ENCODE measurements at places on chromosomes 11 and 22. TPM values are rescaled to one million over a fixed set of nuclear protein-coding genes. Genes with fewer than 3 reads are reported as not detected.

DNA sequence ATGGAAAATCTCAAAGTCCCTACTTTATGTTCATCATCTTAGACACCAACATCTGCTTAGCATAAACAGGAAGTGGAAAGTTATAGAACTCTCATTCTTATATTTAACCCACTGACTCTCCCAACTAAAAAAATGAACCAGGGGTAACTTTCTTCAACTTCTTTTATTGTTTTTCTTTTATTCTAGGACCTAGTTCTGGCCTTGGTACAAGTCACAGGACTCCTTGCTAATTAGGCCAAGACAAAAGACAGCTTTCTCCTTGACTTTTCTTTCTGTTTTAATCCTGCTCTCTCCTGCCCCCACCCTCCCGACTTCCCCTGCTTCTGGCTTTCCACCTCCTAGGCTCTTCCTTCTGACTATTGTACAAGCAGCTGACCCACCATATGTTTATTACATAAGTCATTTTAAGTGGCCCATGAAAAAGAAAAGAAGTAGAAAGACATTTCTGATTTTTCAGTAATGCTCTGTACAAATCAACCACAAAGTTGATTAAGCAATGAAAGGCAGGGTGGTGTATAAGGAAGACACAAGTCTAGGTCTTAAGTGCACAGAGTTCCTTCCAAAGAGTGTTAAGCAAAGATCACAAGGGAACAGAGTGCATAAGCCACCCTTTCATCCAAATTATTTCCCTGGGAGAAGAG is 18.3 kb downstream of the JAML start:
- no peak overlapping the region for H3K27ac ChIP-seq
- no peak overlapping the region for H3K4me3 ChIP-seq
- H3K36me3 ChIP-seq, result no peaks in the 10 kb centered on the region
- peaks cover 2% of the 10 kb centered on the region for H3K27me3 ChIP-seq
- peaks cover 5% of the 10 kb centered on the region for H3K4me1 ChIP-seq

DNA sequence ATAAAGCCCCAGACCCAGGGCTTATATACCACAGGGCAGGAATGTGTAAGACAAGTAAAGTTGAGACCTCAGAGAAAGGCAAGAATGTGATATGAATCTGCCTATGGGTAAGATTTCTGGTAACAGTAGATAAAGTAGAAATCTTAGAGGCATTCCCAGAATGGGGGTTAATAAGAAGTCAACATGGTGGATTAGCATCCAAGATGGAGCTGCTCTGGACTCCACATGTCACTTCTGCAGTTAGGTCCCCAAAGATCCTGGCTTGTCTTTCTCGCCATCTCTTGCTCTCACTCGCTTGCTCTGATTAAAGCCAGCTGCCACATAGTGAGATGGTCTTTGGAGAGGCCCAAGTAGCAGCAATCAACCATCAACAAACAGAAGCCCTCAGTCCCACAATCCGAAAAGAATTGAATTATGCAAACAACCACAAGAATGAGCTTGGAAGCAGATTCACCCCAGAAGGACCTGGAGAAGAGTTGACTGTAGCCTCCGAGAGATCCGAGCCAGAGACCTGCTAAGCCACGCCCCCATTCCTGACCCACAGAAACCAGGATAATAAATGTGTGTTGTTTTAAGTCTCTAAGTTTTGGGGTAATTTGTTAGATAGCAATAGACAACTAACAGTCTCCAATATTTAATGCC is 5.4 kb upstream of the C11orf86 start:
- no peaks in the 10 kb centered on the region for H3K4me1 ChIP-seq
- H3K27ac ChIP-seq, result no peak overlapping the region
- no peaks in the 10 kb centered on the region for H3K27me3 ChIP-seq
- no peak overlapping the region for H3K4me3 ChIP-seq
- DNase-seq, result no peak
- no peaks in the 10 kb centered on the region for H3K36me3 ChIP-seq

MMP12 gene
- 16.9 TPM for total RNA-seq

GRCh38 chr22:10780281-10780680 is 4747.7 kb upstream of the OR11H1 start:
- H3K4me1 ChIP-seq, result no peaks in the 10 kb centered on the region
- DNase-seq, result no peak
- H3K4me3 ChIP-seq, result no peak overlapping the region
- H3K27ac ChIP-seq, result no peak overlapping the region
- H3K27me3 ChIP-seq, result no peaks in the 10 kb centered on the region

RTN4R gene
- total RNA-seq, result 7.8 TPM

DNA sequence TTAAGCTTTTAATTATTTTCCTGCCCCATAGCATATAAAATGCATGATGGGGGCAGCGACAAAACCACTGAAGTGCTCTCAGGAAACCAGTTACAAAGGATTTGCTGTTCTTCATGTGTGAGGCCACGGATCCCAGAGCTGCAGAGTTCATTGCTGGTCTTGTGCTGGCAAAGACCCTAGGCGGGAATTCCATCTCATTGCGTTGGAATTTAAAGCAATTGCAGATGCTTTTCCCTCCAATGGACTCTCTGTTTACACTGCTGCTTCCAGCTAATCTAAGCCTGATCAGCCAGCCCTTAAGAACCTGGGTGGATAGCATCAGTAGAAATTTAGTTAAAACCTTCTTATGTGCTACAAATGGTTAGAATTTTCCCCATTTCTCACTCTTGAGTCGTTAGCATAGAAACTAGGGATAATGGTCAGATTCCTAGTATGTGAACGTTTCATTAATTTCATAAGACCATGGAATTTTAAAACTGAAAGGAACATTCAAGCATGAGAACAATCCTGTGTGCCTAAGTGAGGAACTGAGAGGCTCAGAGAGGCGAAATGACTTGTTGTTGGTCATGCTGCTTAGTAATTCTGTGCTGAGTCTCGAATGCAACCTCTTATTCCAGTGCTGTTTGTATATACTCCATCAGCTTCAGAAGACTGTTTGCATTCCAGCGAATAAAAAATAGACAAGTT is 36.1 kb upstream of the ADSL start:
- H3K36me3 ChIP-seq, result peaks cover 37% of the 10 kb centered on the region
- H3K27me3 ChIP-seq, result no peaks in the 10 kb centered on the region
- no peak overlapping the region for H3K27ac ChIP-seq
- peak; percentile 59 for DNase-seq
- no peak overlapping the region for H3K4me3 ChIP-seq
- no peaks in the 10 kb centered on the region for H3K4me1 ChIP-seq

DNA sequence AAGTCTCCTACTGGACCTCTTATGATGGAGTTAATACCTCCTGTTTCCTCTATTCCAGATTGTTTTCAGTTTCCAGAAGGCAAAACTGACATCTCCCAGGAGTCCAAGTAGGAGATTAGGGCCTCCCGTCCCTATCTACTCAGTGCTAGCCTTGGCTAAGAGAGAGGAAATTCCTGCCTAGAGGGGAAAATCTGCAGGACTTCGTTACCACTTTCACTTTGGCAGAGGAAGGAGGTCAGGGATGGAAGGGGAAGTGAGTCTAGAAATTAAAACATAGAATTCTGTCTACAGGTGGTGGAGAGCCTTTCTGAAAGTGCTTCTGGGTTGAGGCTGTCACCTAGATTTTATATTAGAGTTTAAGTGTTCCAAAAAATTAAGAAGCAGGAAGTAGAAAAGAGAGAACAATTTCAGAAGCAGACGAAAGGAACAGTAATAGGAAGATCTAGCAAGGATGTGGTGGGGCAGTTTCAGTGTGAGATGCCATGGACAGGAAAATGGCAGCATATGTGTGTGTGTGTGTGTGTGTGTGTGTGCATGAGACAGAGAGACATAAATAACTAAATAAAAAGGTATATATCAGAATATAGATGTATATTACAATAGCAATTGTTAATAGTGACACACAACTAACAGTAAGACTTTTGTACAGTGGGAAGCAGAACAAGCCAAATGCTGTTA is 2.4 kb upstream of the TRIM68 start:
- DNase-seq, result peak; percentile 3
- H3K27me3 ChIP-seq, result no peaks in the 10 kb centered on the region
- peak overlapping the region; percentile 41 for H3K27ac ChIP-seq
- H3K36me3 ChIP-seq, result no peaks in the 10 kb centered on the region
- peaks cover 13% of the 10 kb centered on the region for H3K4me1 ChIP-seq

GRCh38 chr22:24039046-24039445 is 27.9 kb downstream of the CABIN1 start:
- no peak overlapping the region for H3K4me3 ChIP-seq
- no peaks in the 10 kb centered on the region for H3K4me1 ChIP-seq
- H3K27ac ChIP-seq, result no peak overlapping the region
- DNase-seq, result no peak

- H3K4me3 ChIP-seq, result no peak overlapping the region
- no peaks in the 10 kb centered on the region for H3K27me3 ChIP-seq
- no peak for DNase-seq
- peaks cover 6% of the 10 kb centered on the region for H3K4me1 ChIP-seq
Measured at GRCh38 chr11:122717264-122717867, 61.8 kb downstream of the UBASH3B start.

- no peak overlapping the region for H3K4me3 ChIP-seq
- no peak for DNase-seq
- no peaks in the 10 kb centered on the region for H3K36me3 ChIP-seq
- no peak overlapping the region for H3K27ac ChIP-seq
- H3K4me1 ChIP-seq, result no peaks in the 10 kb centered on the region
- H3K27me3 ChIP-seq, result no peaks in the 10 kb centered on the region
Measured at GRCh38 chr22:45064313-45065278, 54.8 kb upstream of the PHF21B start.

DNA sequence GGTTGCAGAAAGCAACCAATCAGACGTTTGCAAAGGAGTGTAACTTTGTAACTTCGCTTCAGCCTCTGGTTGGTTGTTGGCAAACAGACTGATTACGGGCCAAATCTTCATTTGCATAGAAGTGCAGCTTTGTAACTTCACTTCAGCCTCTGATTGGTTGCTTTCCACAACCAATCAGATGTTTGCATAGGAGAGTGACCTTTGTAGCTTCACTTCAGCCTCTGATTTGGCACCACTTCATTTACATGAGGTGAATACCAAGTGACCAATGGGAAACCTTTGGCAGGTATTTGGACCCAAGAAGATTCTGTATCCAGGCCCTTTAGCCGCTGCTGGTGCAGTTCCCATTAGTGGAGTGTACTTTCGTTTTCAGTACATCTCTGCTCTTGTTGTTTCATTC is 16.0 kb downstream of the USP47 start:
- peak; percentile 36 for DNase-seq
- peaks cover 16% of the 10 kb centered on the region for H3K4me1 ChIP-seq
- H3K27ac ChIP-seq, result no peak overlapping the region
- H3K4me3 ChIP-seq, result no peak overlapping the region

GRCh38 chr11:131851964-131852755 is 481.7 kb downstream of the NTM start:
- no peak for DNase-seq
- H3K27ac ChIP-seq, result no peak overlapping the region
- no peaks in the 10 kb centered on the region for H3K36me3 ChIP-seq
- H3K27me3 ChIP-seq, result peaks cover 20% of the 10 kb centered on the region
- H3K4me3 ChIP-seq, result no peak overlapping the region

SNU13 gene
- total RNA-seq, result 67.7 TPM

- no peak for DNase-seq
- H3K27ac ChIP-seq, result no peak overlapping the region
- no peaks in the 10 kb centered on the region for H3K36me3 ChIP-seq
- no peaks in the 10 kb centered on the region for H3K27me3 ChIP-seq
- H3K4me3 ChIP-seq, result no peak overlapping the region
- H3K4me1 ChIP-seq, result peaks cover 26% of the 10 kb centered on the region
Measured at GRCh38 chr11:43573873-43574272, 106.7 kb upstream of the HSD17B12 start.

DNA sequence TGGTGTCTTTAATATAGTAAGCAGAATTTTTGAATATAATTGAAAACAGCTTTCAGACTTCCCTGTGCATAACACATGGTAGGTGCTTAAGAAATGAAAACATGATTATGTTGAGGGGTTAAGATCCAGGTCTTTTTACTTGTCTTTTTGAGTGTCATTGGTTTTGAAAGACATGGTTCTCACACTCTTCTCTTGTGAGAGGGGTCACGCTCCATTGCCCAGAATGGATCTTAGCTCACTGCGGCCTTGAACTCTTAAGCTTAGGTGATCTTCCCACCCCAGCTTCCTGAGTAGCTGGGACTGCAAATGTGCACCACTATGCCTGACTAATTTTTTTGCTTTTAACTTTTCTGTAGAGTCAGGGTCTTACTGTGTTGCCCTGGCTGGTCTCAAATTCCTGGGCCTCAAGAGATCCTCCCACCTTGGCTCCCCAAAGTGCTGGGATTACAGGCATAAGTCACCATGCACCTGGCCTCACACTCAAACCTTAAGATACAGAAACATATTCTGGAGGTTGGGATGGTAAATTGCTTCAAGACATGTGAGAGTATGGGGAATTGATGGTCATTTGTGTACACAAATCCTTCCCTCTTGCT is 1.4 kb downstream of the SPCS2 start:
- no peak for DNase-seq
- H3K27me3 ChIP-seq, result no peaks in the 10 kb centered on the region
- no peak overlapping the region for H3K27ac ChIP-seq
- H3K4me3 ChIP-seq, result no peak overlapping the region

CRYAB gene
- 60.8 TPM for total RNA-seq

CABP4 gene
- 2.1 TPM for total RNA-seq

GRCh38 chr11:12626616-12627015 is 47.6 kb upstream of the TEAD1 start:
- no peaks in the 10 kb centered on the region for H3K36me3 ChIP-seq
- H3K4me1 ChIP-seq, result no peaks in the 10 kb centered on the region
- no peak overlapping the region for H3K4me3 ChIP-seq
- no peak for DNase-seq

- no peak overlapping the region for H3K27ac ChIP-seq
- H3K27me3 ChIP-seq, result no peaks in the 10 kb centered on the region
- no peaks in the 10 kb centered on the region for H3K36me3 ChIP-seq
- no peak overlapping the region for H3K4me3 ChIP-seq
Measured at GRCh38 chr11:79045800-79046304, 395.0 kb downstream of the TENM4 start.

- peaks cover 58% of the 10 kb centered on the region for H3K36me3 ChIP-seq
- H3K4me3 ChIP-seq, result no peak overlapping the region
- H3K27me3 ChIP-seq, result no peaks in the 10 kb centered on the region
- no peaks in the 10 kb centered on the region for H3K4me1 ChIP-seq
- no peak overlapping the region for H3K27ac ChIP-seq
Measured at GRCh38 chr22:23293720-23294119, 113.4 kb downstream of the BCR start.

GRCh38 chr22:35598396-35598710 is 18.8 kb downstream of the MB start:
- H3K36me3 ChIP-seq, result no peaks in the 10 kb centered on the region
- no peaks in the 10 kb centered on the region for H3K27me3 ChIP-seq
- no peak overlapping the region for H3K4me3 ChIP-seq
- H3K27ac ChIP-seq, result peak overlapping the region; percentile 55
- DNase-seq, result no peak
- no peaks in the 10 kb centered on the region for H3K4me1 ChIP-seq

SPI1 gene
- 188 TPM for total RNA-seq

GRCh38 chr22:22404598-22405284 is 103.8 kb downstream of the ZNF280B start:
- no peak overlapping the region for H3K27ac ChIP-seq
- DNase-seq, result no peak
- H3K4me1 ChIP-seq, result no peaks in the 10 kb centered on the region
- H3K27me3 ChIP-seq, result peaks cover 4% of the 10 kb centered on the region

SLC5A4 gene
- total RNA-seq, result 1.5 TPM

CREB3L1 gene
- total RNA-seq, result 52.3 TPM

GRCh38 chr22:37028692-37029674 is 9.4 kb downstream of the MPST start:
- H3K36me3 ChIP-seq, result peaks cover 40% of the 10 kb centered on the region
- no peaks in the 10 kb centered on the region for H3K4me1 ChIP-seq
- H3K27ac ChIP-seq, result no peak overlapping the region
- no peak for DNase-seq

SCN3B gene
- total RNA-seq, result 1.6 TPM
